Mammary microvascular endothelial cell (primary cell): ENCODE measurements at places on chromosomes 2 and 18. TPM values are rescaled to one million over a fixed set of nuclear protein-coding genes. Genes with fewer than 3 reads are reported as not detected.

The POTEC gene
- total RNA-seq: not detected in 2 replicates

The RAX gene
- not detected in 2 replicates for total RNA-seq

The TRMT61B gene
- 9.2 and 12.0 TPM in 2 replicates for total RNA-seq

The RUFY4 gene
- not detected in 2 replicates for total RNA-seq

The SGPP2 gene
- total RNA-seq: not detected in 2 replicates

The UGT1A3 gene
- total RNA-seq: not detected in 2 replicates

The SLC5A6 gene
- total RNA-seq: 34.3 and 65.7 TPM in 2 replicates

The FAM110C gene
- not detected in 2 replicates for total RNA-seq

The RIT2 gene
- not detected in 2 replicates for total RNA-seq

The DNER gene
- total RNA-seq: 2.1 and 2.6 TPM in 2 replicates

The AP1S3 gene
- 2.9 and 3.7 TPM in 2 replicates for total RNA-seq

The NFATC1 gene
- 9.4 and 11.2 TPM in 2 replicates for total RNA-seq

The TUBA3E gene
- not detected in 2 replicates for total RNA-seq

The FSHR gene
- not detected in 2 replicates for total RNA-seq

The CD8B2 gene
- total RNA-seq: not detected in 2 replicates

The LBH gene
- total RNA-seq: 18.6 and 20.8 TPM in 2 replicates

The SLC9A4 gene
- not detected in 2 replicates for total RNA-seq

The TMEM17 gene
- total RNA-seq: 1.4 and 2.0 TPM in 2 replicates

The TEX44 gene
- total RNA-seq: not detected in 2 replicates

The WIPF1 gene
- total RNA-seq: 12.4 and 17.1 TPM in 2 replicates

The C2orf49 gene
- total RNA-seq: 8.8 and 11.7 TPM in 2 replicates

The RAB27B gene
- under 0.01 and 0.25 TPM in 2 replicates for total RNA-seq

The TWIST2 gene
- 0.10 and 0.20 TPM in 2 replicates for total RNA-seq

The STEAP3 gene
- total RNA-seq: 21.6 and 27.2 TPM in 2 replicates

The TRIB2 gene
- total RNA-seq: 25.7 and 26.7 TPM in 2 replicates

The ELAC1 gene
- total RNA-seq: 3.5 and 8.5 TPM in 2 replicates

The FABP1 gene
- not detected in 2 replicates for total RNA-seq

The TRAF3IP1 gene
- 4.9 and 5.6 TPM in 2 replicates for total RNA-seq

The NPAS2 gene
- 6.8 and 21.7 TPM in 2 replicates for total RNA-seq

The AUP1 gene
- 111 and 134 TPM in 2 replicates for total RNA-seq

The ANKAR gene
- 1.7 and 3.1 TPM in 2 replicates for total RNA-seq

The LIPG gene
- 87.9 and 106 TPM in 2 replicates for total RNA-seq

The SF3B1 gene
- total RNA-seq: 120 and 136 TPM in 2 replicates

The WDR43 gene
- total RNA-seq: 49.2 and 50.8 TPM in 2 replicates

The CNDP2 gene
- total RNA-seq: 149 and 159 TPM in 2 replicates

The PDE1A gene
- 0.10 and 0.20 TPM in 2 replicates for total RNA-seq

The CD207 gene
- not detected in 2 replicates for total RNA-seq
